Cortex of kidney (tissue), 1 donor: ENCODE measurements at places on chromosomes 16 and 17.

DNA sequence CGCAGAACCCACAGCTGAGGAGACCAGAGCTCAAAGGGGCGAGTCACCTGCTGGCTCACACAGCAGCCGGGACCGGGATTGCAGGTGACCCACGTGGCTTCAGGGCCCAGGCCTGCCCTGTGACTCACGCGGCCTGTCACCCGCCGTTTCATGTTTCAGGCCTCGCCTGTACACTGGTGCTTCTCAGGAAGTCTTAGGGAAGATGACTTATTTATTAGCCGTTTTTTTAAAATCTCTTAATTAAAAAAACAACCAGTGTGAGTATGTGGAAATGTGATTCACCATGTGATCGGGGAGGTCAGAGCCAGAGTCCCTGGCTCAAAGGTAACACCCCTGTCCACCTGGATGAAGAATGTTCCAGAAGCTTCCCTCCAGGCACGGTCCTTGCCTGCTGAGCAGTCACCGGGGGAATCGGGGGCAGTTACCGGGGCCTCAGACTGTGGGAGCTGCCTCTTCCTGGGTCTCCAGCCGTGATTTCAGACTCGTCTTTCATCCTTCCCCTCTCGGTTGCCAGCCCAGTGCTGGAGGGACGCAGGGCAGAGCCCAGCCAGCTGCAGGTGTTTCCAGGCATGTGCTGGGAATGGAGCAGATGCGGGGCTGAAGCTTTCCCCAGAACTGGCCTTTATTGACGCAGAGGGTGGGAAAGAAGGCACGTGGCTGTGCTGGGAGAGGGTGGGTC lies 49.3 kb downstream of the CMIP start:
- no peak for DNase-seq

DNA sequence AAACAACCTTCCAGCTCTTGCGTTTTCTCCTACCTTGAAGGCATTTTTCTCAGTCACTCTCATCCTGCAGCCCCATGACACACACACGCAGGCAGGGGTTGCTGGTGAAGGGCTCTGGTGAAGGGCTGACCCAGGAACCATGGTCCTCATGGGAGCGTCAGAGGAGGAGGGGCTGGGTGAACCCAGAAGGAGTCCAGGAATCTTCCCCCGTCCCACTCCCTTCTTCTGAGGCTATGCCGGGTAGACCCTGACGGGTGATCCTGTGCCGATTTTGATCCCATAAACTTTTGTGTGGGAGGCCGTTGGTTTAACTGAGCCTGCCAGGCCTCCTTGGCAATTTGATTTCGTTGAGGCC lies 278.4 kb upstream of the FOXF1 start:
- DNase-seq = no peak

DNA sequence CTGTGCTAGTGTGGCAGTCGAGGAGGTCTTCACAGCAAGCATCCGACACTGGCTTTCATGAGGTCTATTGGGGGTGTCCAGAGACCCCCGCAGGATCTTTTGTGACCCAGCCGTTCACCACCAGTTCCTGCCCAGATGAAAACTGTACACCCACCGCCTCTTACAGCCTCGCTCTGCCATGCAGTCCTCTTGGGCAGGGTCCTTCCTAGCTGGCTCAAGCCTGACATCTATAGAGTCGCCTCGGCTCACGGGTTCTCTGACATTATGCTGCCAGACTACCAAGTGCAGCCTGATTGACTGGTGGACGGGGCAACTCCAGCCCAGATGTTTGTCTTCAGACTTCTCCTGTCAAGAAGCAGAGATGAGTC lies 14.6 kb upstream of the CLEC10A start:
- DNase-seq = no peak

DNA sequence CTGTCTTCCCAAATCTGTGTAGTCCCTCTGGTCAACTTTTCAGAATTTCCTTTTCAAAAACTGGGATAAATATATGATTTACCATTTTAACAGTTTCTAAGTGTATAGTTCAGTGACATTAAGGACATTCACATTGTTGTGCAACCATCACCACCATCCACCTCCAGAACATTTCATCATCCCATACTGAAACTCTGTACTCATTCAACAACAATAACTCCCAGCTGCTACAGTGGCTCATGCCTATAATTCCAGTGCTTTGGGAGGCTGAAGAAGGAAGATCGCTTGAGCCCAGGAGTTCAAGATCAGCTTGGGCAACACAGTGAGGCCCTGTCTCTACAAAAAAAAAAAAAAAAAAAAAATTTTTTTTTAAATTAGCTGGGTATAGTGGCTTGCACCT lies 131.0 kb downstream of the AATF start:
- no peak for DNase-seq

GRCh38 chr16:56743840-56744239 lies 13.9 kb downstream of the NUP93 start:
- no peak for DNase-seq

GRCh38 chr17:50903604-50904517 lies 37.7 kb upstream of the TOB1 start:
- DNase-seq = no peak

GRCh38 chr17:3974138-3974687 lies 10.0 kb upstream of the ATP2A3 start:
- no peak for DNase-seq
